ENCODE measurements at places on chromosomes 2 and 18. TPM values are rescaled to one million over a fixed set of nuclear protein-coding genes. Genes with fewer than 3 reads are reported as not detected.

Gene SPDYA
- total RNA-seq: 0.17 TPM

Gene LHCGR
- not detected for total RNA-seq

Gene CRACDL
- under 0.01 TPM for total RNA-seq

Gene PROKR1
- total RNA-seq: not detected

Gene FAP
- total RNA-seq: 40.7 TPM

Gene CFAP65
- not detected for total RNA-seq

Gene STEAP3
- 30.8 TPM for total RNA-seq

Gene MALT1
- total RNA-seq: 8.3 TPM

Gene PLCL1
- total RNA-seq: 0.17 TPM

Gene RHOB
- 145 TPM for total RNA-seq

Gene DLX1
- not detected for total RNA-seq

Gene ABCG5
- total RNA-seq: not detected

Gene ARHGEF4
- total RNA-seq: 1.6 TPM

Gene ELOA2
- not detected for total RNA-seq

Gene VIT
- not detected for total RNA-seq

Gene ATP8B1
- total RNA-seq: 18.1 TPM

Gene SRD5A2
- not detected for total RNA-seq

Gene TLX2
- total RNA-seq: 0.34 TPM

Gene CDH19
- not detected for total RNA-seq

Gene AGFG1
- 44.9 TPM for total RNA-seq

Measured in bronchus fibroblast of lung (primary cell).